ENCODE measurements at places on chromosomes 3 and 15.

DNA sequence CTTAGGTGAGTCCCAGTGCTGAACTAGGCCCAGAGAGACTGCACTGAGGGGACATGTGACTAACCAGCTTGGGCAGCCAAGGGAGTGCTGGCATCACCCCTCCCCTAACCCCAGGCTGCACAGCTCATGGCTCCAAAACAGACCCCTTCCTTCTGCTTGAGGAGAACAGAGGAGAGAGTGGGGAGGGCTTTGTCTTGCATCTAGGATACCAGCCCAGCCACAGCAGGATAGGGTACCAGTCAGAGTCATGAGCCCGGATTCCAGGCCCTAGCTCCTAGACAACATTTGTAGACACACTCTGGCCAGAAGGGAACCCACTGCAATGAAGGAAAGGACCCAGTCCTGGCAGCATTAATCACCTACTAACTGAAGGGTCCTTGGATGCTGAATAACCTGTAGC, 49.9 kb upstream of the PLSCR4 start:
- no peak for DNase-seq

GRCh38 chr3:149487598-149488197, 13.2 kb downstream of the TM4SF4 start:
- DNase-seq = no peak

GRCh38 chr3:55675478-55675877, 188.4 kb upstream of the WNT5A start:
- no peak for DNase-seq

- DNase-seq = peak; percentile 89
Observed at GRCh38 chr3:81485444-81485865, 276.0 kb downstream of the GBE1 start.

DNA sequence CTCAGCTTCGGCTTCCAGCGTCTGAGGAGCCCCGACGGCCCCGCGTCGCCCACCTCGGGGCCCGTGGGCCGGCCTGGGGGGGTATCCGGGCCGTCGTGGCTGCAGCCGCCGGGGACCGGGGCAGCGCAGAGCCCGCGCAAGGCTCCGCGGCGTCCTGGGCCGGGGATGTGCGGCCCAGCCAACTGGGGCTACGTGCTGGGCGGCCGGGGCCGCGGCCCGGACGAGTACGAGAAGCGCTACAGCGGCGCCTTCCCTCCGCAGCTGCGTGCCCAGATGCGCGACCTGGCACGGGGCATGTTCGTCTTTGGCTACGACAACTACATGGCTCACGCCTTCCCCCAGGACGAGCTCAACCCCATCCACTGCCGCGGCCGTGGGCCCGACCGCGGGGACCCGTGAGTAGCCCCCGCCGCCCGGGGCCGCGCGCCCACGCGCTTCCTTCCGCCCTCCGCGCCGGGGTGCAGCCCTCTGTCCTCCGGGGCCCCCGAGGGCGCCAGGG, 462 bp downstream of the EDEM1 start:
- DNase-seq = peak; percentile 20

DNA sequence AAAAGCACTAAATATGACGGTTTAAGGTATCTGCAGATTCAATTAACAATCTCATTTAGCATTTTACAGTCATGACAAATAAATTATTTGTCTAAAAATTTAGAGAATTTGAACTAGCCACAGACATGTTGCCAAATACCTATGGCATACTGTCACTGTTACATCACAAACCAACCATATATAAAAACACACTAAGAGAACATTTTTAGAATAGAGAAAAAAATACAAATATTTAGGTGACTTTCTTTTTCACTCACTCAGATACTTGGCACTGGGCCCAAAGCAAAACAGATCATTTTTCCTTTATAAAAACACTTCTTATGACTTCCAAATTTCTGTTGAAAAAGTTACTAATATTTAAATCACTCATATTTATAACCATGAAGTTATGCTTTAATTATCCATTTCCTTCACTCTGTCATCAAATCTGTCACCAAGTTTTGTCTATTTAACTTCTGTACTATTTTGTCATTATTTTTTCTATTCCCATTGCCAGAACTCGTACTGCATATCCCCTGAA, 644.7 kb downstream of the OTOL1 start:
- DNase-seq = peak; percentile 76

DNA sequence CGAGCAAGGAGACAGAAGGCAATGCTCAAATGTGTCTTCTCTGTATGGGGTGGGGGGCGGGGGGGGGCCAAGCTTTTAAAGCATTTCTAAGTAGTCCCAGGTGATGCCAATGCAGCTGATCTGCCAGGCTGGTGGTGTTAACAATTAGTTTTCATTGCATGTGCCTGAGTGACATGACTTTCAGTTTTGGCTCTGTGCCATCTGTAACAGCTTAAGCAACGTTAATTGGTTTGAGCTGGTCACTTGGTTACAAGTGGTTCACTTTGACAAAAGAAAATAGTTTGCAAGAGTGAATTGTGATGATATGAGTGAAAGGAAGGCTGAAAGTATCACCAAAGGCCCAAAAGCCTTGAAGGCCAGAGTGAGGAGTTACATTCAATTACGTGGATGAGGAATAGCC, 26.4 kb upstream of the LRIG1 start:
- DNase-seq = no peak

- DNase-seq = peak; percentile 35
Observed at GRCh38 chr3:140424211-140424610, 253.7 kb upstream of the TRIM42 start.

DNA sequence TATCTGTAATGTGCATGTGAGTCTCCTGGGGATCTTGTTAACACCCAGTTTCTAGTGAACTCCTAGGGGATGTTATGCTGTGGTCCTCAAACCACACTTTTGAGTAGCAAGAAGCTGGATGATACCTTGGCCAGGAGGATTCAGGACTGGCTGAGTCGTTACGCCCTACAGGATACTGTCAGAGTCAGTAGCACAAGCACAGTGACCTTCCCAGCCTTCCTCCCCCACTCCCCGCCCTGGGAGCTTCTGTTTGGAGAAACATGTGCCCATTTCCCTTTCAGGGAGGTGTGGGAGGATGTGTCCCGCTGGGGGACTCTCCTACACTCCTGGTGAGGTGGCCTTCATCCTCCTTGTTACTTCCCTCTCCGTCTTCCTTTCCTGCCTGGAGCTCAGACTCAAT, 76.4 kb upstream of the TRPM1 start:
- no peak for DNase-seq

GRCh38 chr15:75454471-75455378, 3.2 kb upstream of the SIN3A start:
- no peak for DNase-seq

- no peak for DNase-seq
Observed at GRCh38 chr15:40339621-40339945, 1.2 kb downstream of the CCDC9B start.

- DNase-seq = peak; percentile 0
Observed at GRCh38 chr3:97138914-97139541, 324.6 kb downstream of the EPHA6 start.

DNA sequence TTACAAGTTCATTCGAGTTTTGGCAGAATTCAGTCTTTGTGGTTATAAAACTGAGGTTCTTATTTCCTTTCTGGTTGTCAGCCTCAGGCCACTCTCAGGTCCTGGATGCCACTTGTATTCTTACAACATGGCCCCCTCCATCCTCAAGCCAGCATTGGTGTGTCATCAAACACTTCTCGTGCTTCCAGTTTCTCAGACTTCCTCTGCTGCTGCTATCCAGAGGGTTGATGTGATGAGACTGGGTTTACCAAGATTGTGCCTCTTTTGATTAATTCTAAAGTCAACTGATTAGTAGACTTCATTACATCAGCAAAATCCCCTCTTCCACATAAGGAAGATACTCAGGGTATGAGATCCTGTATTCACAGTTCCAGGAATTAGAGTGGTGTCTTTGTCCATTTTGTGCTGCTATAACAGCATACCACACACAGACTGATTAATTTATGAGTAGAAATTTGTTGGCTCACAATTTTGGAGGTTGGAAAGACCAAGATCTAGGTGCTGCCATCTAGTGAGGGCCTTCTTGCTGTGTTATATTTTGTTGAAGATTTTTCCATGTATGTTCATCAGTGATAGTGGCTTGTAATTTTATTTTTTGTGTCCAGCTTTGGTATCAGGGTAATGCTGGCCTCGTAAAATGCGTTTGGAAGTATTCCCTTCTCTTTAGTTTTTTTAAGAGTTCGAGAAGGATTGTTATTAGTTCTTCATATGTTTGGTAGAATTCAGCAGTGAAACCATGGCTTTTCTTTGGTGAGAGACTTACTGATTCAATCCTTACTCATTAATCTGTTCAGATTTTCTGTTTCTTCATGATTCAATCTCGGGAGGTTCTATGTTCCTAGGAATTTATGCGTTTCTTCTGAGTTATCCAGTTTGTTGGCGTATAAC, 11.1 kb downstream of the LRCH3 start:
- peak; percentile 53 for DNase-seq

- peak; percentile 95 for DNase-seq
Observed at GRCh38 chr3:126926684-126927400, 56.1 kb upstream of the PLXNA1 start.

DNA sequence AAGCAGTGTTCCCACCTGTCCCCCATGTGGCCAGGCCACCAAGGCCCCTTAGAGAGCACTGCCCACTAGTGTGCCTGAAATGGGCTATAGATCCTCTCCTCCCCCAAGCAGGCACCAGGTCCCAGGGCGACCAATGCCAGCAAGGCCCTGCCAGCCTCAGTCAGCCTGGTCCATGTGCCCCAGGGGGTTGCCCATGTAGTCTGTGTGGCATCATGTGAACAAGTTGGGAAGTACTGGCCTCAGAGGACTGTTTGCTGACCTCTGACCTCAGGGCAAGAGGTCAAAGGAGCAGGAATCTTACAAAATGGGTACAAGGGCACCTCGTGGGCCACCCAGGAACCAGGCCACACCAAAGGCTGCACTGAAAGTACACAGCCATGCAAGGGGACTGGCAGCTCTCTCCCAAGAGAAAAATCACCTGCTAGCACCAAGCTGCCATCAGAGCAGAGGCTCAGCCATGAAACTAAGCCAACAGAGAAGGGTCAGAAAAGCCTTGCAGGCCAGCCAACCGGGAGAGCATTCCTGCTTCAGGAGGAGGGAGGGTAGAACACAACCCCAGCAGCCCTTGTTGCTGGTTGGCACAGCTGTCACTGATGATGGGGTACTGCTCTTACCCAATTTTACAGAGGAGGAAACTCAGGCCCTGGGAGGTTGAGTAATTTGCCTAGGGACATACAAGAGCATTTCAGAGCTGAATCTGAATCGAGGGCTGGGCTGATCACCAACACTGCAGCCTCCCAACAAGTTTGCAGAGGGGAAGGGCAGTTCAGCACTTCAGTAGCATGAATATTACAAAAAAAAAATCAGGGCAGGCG, 5.2 kb upstream of the FURIN start:
- DNase-seq = no peak

DNA sequence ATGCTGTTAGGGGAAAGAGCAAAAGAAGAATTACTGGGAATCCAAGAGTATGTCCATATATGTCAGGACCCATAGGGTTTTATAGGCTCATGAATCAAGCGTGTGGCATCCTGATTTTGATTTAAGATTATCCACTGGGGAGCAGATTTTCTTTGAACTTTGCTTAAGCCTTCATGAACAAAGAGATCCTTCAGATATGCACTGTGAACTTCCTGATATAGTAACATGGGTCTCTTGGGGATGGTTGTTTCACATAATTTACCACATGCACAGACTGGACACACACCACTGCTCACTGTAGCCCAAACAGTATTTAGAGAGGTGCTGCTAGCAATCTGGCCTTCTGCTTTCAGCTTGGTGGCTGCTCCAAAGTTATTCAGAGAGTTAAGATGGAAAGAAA, 200.9 kb upstream of the ZPLD1 start:
- DNase-seq = no peak

GRCh38 chr15:40233727-40234577, 4.9 kb upstream of the PAK6 start:
- no peak for DNase-seq

DNA sequence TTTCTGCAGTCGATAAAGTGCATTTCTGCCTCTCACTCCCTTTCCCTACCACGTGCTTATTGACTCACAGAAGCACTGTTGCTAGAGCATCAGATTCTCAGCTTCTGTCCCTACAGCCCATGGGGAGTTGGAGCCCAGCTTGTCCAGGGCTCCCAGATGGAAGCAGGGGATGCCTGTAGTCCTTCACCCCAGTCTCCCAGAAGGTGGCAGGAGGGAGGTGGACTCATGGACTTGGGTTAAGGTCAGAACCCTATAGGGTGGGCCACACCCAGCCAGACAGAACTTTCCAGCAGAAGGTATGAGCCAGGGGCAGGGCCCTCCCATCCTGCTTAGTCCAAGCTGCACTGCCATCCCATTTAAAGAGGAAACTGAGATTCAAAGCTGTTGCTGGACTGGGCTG, 33.1 kb upstream of the SEMA3F start:
- peak; percentile 23 for DNase-seq

- DNase-seq = no peak
Observed at GRCh38 chr3:116057400-116058006, 387.8 kb downstream of the LSAMP start.

GRCh38 chr15:66825731-66826130, 123.7 kb downstream of the SMAD6 start:
- no peak for DNase-seq

DNA sequence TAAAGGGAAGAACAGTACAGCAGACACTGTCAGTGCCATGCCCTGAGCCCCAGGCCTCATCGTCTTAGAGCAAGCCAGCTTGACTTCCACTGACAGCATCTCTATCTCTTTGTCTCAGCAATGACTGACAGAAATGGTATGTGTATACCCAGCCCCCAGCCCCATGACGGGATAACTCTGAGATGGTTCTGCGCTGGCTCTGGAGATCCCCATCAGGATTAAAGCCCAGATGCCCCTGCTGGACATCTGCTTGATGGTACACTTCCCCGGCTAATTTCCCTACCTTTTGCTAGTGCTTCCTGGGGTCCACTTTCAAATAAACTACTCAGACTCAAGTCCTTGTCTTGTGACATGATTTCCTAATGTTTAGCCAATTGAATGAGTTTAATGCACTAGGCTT, 7.6 kb downstream of the NMNAT3 start:
- no peak for DNase-seq

DNA sequence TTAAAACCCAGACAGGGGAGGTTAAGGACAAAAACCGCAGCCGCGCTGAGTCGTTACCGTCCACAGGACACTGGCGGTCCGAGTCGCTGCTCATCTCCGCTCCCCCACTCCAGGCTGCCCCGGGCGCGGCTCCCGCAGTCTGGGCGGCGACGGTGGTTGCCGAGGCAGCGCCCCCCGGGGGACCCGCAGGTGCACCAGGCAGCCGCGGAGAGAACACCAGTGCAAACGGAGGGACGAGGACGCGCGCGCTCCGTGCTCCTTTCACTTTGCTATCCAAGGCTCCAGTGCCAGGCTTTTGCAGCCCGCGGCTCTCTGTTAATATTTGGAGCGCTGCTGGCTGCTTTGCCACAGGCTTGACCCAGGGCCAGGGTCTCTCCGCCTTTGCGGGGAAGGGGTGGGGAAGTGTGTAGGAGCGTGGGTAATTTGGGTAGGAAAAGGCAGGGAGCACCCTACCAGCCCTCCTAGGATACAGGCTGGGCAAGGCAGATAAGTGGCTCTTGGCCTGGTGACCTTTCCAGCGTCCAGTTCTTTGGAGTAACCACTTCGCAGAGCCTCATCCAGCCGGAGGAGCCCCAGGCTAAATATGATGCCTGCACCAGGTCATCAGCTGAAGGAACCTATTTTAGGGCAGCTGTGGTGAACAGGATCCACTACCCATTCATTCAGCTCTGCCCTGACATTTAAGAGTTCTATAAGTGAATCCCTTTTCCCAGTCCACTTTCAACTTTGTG, at the start of gene GADL1:
GADL1 (minus strand) TSS at position 141 of the 731 bp plus-strand sequence; CDS start at position 94, 47 bp downstream.
- DNase-seq = peak; percentile 10
